ENCODE measurements at places on chromosomes 7 and 10.

- no peak for DNase-seq
Observed at GRCh38 chr7:3154317-3154716, 110.7 kb upstream of the CARD11 start.

DNA sequence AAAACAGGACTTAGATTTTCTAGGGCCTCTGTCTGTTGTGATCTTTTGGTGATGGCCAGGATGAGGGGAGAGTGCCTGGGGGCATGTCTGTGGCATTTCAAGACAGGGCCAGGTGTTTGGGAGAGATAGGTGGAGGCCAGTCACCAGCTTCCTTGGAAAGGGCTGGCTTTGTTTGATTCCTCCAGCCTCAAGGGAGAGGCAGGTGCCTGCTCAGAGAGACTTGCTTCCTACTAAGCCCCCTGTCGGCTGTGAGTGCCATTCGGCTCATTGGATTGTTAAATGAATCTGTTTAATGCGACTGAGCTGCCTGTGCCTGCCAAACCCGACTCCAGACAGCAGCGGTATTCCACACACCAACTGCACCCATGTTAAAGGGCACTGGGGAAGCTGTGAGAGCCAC, 304.1 kb upstream of the COBL start:
- DNase-seq: no peak

DNA sequence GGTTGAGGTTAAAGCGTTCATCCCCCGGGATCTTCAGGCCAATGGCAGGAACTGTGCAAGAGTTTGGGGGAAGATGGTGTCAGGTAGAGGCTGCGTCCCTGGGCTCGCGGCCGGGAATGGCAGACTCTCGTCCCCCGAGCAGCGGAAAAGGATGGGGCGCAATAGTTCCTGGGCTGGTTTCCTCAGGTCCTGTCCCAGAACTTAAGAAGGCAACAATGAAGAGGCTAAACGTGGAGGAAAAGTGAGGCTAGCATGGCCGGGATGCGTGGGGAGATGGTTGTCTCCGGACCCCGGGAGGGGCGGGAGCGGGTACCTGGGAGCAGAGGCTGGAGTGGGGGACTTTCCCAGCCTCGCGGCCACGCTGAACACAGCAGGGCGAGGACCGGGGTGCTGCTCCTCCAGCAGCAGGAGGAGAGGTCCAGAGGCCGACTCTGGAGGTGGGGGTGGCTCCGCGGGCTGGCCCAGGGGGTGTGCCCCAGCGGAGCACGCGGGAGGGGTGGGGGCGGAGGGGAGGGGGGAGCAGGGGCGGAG, 882 bp downstream of the IRF5 start:
- no peak for DNase-seq

GRCh38 chr7:47380325-47381133, 201.4 kb downstream of the TNS3 start:
- DNase-seq: no peak

- no peak for DNase-seq
Observed at GRCh38 chr10:133128126-133129070, 31.6 kb upstream of the KNDC1 start.

GRCh38 chr10:90112681-90113080, 411.3 kb downstream of the KIF20B start:
- no peak for DNase-seq

- DNase-seq: no peak
Observed at GRCh38 chr10:110224992-110225391, 17.6 kb downstream of the MXI1 start.

- no peak for DNase-seq
Observed at GRCh38 chr7:139830782-139831501, 1.9 kb downstream of the TBXAS1 start.

DNA sequence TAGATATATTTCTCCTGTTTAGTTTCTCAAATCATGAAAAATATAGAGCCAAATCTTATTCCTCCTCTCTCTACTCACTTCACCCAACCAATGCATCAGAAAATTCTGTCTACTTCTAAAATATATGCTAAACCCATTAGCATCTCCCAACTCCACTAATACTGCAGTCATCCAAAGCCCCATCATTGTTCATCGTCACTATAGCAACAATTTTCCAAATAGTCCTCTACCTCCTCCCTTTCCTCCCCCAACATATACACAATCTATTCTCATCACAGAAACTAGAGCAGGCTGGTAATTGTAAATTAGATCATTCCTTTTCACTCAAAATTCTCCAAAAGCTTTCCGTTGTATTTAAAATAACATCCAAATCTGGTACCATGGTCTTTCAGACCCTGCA, 38.4 kb upstream of the C10orf120 start:
- DNase-seq: no peak

- no peak for DNase-seq
Observed at GRCh38 chr7:96300502-96300901, 21.4 kb downstream of the SLC25A13 start.

DNA sequence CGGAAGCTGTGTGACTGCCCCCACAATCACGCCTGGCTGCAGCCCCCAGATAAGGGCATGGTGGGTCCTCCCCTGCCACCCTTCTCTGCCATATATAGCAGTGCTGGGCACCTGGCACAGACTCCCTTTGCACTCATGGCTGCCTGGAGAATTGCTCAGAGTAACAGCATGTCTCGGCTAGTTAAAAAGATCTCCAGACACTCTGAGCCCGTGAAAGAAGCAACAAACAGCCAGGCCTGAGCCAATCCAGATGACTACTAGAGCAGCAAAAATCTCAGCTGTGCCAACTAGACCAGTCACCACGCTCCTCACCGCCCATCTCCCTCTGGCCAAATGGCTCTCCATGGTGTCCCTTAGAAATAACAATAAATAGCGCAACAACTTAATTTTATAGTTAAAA, 71.3 kb downstream of the PARD3 start:
- no peak for DNase-seq

Data from COR-L47 (cell line).